Large intestine (tissue), 12 donors: ENCODE measurements at places on chromosomes 2 and 18.

DNA sequence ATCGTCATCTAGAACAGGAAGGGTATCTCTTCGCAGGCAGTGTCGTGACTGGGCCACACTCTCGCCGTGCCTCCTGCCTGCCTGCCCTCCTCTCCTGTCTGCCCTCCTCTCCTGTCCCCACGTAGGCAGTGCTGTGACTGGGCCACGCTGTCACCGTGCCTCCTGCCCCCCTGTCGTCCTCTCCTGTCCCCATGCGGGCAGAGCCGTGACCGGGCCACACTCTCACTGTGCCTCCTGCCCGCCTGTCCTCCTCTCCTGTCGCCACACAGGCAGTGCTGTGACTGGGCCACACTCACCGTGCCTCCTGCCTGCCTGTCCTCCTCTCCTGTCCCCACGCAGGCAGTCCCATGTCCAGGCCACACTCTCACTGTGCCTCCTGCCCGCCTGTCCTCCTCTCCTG lies 51.4 kb downstream of the ZNF236 start:
- H3K27me3 ChIP-seq = no peaks in the 10 kb centered on the region
- H3K4me3 ChIP-seq = no peak overlapping the region
- no peak for DNase-seq
- no peak overlapping the region for H3K27ac ChIP-seq
- H3K36me3 ChIP-seq = peaks cover 34% of the 10 kb centered on the region

DNA sequence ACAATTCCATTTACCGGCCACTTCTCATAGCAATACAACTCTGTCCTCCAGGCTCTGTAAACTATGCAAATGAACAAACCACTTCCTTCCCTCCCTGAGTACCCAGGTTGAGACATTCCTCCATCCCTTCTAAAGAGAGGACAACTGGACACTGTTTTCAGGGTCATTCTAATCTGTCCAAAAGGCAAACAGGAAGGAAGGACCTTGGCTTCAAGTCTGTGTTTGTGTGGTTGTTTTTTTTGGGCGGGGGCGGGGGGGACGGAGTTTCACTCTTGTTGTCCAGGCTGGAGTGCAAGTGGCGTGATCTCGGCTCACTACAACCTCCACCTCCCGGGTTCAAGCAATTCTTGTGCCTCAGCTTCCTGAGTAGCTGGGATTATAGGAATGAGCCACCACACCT lies 3.3 kb downstream of the TFCP2L1 start:
- H3K4me1 ChIP-seq = peaks cover 9% of the 10 kb centered on the region
- peaks cover 54% of the 10 kb centered on the region for H3K27me3 ChIP-seq
- H3K27ac ChIP-seq = no peak overlapping the region
- no peak overlapping the region for H3K4me3 ChIP-seq

DNA sequence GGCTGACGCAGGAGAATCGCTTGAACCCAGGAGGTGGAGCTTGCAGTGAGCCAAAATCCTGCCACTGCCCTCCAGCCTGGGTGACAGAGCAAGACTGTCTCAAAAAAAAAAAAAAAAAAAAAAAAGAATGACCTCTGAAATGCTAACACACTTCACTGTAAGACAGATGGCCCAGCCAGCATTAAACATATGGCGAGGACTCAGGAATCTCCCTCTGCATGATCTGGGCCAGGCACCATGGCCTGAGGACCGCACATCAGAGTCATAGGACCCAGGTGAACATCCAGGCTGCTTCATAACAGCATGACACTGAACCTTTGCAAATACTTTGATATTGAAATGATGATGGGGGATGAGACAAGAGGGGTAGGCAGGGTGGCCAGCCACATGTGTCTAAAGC lies 56.1 kb upstream of the DNMT3A start:
- H3K4me1 ChIP-seq = no peaks in the 10 kb centered on the region
- no peaks in the 10 kb centered on the region for H3K36me3 ChIP-seq
- DNase-seq = no peak
- H3K27me3 ChIP-seq = no peaks in the 10 kb centered on the region

- H3K36me3 ChIP-seq = no peaks in the 10 kb centered on the region
- H3K4me3 ChIP-seq = no peak overlapping the region
- H3K27ac ChIP-seq = peak overlapping the region; percentile 29
- H3K27me3 ChIP-seq = no peaks in the 10 kb centered on the region
- DNase-seq = peak; percentile 31
These were observed 98.2 kb upstream of the ASAP2 start for GRCh38 chr2:9108210-9108967.

DNA sequence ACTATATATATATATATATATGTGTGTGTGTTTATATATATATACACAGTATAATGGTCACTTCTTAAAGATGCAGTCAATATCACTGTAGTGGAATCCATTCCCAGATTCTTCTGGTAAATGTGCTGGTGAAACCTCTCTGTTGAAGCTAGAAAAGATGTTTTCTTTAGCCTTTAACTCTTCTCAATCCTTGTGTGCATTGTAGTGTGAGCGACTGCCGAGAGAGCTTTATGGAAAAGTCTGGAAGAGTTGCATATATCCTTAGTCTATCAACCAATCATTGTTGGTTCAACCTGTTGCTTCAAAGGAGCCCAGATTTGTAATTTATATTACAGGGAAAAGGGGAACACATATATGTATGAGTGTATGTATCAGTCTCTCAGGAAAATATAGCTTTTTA lies 27.7 kb downstream of the SLC66A3 start:
- H3K4me3 ChIP-seq = no peak overlapping the region
- peaks cover 44% of the 10 kb centered on the region for H3K36me3 ChIP-seq
- DNase-seq = no peak
- H3K4me1 ChIP-seq = no peaks in the 10 kb centered on the region

GRCh38 chr18:65206551-65207260 lies 544.1 kb upstream of the CDH7 start:
- H3K27ac ChIP-seq = no peak overlapping the region
- no peaks in the 10 kb centered on the region for H3K27me3 ChIP-seq
- DNase-seq = no peak
- H3K4me1 ChIP-seq = no peaks in the 10 kb centered on the region
- no peaks in the 10 kb centered on the region for H3K36me3 ChIP-seq

DNA sequence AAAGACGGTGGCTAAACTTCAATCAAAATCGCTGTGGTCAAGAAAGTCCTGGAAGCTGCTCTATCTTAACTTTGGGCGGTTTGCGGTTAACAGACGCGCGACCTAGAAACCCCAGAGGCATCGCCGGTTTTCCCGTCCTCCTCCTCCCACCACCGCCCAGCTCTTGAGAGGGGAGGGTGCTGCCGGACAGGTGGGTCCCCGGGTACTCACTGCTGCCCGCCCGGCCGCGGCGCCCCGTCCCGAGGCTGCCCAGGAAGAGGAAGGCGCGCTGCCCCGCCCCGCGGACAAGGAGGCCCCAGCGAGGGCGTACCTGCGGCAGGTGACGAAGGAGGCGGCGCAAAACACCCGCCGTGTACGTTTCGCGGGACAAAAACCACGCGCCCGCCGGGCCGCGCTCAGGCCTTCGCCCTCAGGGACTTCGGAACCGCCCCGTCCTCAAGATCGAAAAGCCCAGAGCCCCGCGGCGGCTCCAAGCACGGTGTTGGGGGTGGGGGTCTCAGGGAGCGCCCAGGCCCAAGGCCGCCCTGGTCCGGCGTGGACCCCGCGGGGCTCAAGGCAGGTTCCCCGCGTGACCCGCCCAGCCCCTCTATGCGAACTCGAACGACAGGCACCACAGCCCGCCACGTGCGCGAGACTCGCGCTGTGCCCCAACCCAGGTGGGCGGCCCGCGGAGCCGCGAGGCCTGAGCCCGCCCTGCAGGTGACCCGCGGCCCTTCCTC lies at the start of gene SH3YL1:
Gene SH3YL1 (minus strand): TSS at position 259 of the 719 bp plus-strand sequence. CDS start 48 bp downstream, at position 211.
- H3K27ac ChIP-seq = peak within 1 kb of the TSS; percentile 96
- peak; percentile 82 for DNase-seq
- no peaks in the 10 kb centered on the region for H3K36me3 ChIP-seq
- H3K27me3 ChIP-seq = no peaks in the 10 kb centered on the region
- peaks cover 21% of the 10 kb centered on the region for H3K4me1 ChIP-seq
- H3K4me3 ChIP-seq = peak within 1 kb of the TSS; percentile 85

DNA sequence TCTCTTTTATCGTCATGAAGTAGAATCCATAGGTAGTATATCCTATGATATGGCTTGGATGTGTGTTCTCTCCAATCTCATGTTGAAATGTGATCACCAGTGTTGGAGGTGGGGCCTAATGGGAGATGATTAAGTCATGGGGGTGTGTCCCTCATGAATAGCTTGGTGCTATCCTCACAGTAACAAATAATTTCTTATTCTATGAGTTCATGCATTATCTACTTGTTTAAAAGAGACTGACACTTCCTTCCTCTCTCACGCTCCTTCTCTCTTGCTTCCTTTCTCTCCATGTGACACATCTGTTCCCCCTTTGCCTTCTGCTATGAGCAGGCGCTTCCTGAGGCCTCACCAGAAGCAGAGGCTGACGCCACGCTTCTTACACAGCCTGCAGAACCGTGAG lies 165.6 kb downstream of the MREG start:
- no peaks in the 10 kb centered on the region for H3K36me3 ChIP-seq
- H3K27me3 ChIP-seq = no peaks in the 10 kb centered on the region
- H3K4me1 ChIP-seq = no peaks in the 10 kb centered on the region
- no peak for DNase-seq

GRCh38 chr2:137493261-137493660 lies 471.0 kb upstream of the HNMT start:
- no peaks in the 10 kb centered on the region for H3K27me3 ChIP-seq
- no peak for DNase-seq
- no peak overlapping the region for H3K4me3 ChIP-seq
- no peaks in the 10 kb centered on the region for H3K36me3 ChIP-seq

- H3K27me3 ChIP-seq = peaks cover 25% of the 10 kb centered on the region
- peaks cover 2% of the 10 kb centered on the region for H3K36me3 ChIP-seq
- no peak for DNase-seq
- H3K4me1 ChIP-seq = peaks cover 16% of the 10 kb centered on the region
- H3K4me3 ChIP-seq = peak overlapping the region; percentile 61
- H3K27ac ChIP-seq = peak overlapping the region; percentile 32
These were observed 1.9 kb downstream of the PIEZO2 start for GRCh38 chr18:11147371-11147951.

GRCh38 chr2:71923887-71924533 lies 223.7 kb downstream of the CYP26B1 start:
- peak; percentile 48 for DNase-seq
- no peaks in the 10 kb centered on the region for H3K27me3 ChIP-seq
- no peak overlapping the region for H3K4me3 ChIP-seq
- H3K36me3 ChIP-seq = no peaks in the 10 kb centered on the region
- no peak overlapping the region for H3K27ac ChIP-seq

- H3K36me3 ChIP-seq = no peaks in the 10 kb centered on the region
- peak; percentile 11 for DNase-seq
- H3K4me3 ChIP-seq = no peak overlapping the region
- no peak overlapping the region for H3K27ac ChIP-seq
- H3K4me1 ChIP-seq = no peaks in the 10 kb centered on the region
These were observed 47.3 kb downstream of the RFTN2 start for GRCh38 chr2:197628043-197628500.

DNA sequence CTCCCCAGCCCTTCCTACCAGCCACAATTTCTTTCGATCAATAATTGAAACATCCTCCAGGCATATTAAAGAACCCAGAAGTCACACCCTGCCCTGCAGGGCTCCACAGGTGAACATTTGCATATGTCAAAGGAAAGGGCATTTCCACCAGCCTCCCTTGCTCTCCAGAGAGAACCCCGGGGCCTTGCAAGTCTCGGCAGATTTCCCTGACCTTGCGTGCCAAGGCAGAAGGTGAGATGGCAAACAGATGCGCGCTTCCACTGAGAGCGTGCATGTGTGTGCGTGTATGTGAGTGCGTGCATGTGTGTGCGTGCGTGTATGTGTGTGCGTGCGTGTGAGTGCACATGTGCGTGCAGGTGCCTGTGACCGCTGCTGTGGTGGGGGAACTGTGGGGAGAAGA lies 120.3 kb downstream of the INO80D start:
- no peak overlapping the region for H3K4me3 ChIP-seq
- H3K36me3 ChIP-seq = no peaks in the 10 kb centered on the region
- no peaks in the 10 kb centered on the region for H3K4me1 ChIP-seq
- no peak for DNase-seq
- H3K27ac ChIP-seq = no peak overlapping the region

DNA sequence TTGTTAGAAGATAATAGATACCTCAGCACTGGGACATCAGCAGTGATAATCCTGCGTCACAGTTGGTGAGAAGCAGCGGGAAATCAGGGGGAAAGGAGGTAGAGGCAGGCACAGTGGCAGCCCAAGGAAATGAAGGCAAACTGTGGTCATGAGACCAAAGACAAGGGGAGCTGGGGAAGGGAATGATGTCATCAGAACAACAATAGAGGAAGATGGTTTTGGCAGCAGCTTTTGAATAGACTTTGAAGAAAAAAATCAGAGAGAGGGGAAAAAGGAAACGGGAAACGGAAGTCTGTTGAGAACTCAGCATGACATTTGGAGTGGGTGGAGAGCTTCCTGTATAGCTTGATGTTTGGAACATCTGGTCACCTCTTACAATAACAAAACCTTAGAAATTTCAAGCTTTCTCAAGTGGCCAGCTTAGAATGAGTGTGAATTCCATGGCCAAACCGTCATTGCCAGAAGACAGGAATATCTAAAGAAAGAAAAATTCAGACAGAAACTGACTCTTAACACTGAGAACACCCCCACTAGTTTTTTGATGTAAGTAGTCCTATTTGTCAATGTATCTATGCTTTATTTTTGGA lies 18.4 kb upstream of the YES1 start:
- H3K27me3 ChIP-seq = no peaks in the 10 kb centered on the region
- no peaks in the 10 kb centered on the region for H3K36me3 ChIP-seq
- H3K4me1 ChIP-seq = no peaks in the 10 kb centered on the region
- no peak for DNase-seq

GRCh38 chr2:71235930-71236587 lies 9.2 kb upstream of the PAIP2B start:
- no peak overlapping the region for H3K4me3 ChIP-seq
- H3K27me3 ChIP-seq = peaks cover 19% of the 10 kb centered on the region
- no peaks in the 10 kb centered on the region for H3K4me1 ChIP-seq
- no peak overlapping the region for H3K27ac ChIP-seq

- H3K4me1 ChIP-seq = no peaks in the 10 kb centered on the region
- H3K4me3 ChIP-seq = no peak overlapping the region
- no peak overlapping the region for H3K27ac ChIP-seq
- H3K36me3 ChIP-seq = no peaks in the 10 kb centered on the region
These were observed 169.3 kb downstream of the SETBP1 start for GRCh38 chr18:44850001-44850400.

DNA sequence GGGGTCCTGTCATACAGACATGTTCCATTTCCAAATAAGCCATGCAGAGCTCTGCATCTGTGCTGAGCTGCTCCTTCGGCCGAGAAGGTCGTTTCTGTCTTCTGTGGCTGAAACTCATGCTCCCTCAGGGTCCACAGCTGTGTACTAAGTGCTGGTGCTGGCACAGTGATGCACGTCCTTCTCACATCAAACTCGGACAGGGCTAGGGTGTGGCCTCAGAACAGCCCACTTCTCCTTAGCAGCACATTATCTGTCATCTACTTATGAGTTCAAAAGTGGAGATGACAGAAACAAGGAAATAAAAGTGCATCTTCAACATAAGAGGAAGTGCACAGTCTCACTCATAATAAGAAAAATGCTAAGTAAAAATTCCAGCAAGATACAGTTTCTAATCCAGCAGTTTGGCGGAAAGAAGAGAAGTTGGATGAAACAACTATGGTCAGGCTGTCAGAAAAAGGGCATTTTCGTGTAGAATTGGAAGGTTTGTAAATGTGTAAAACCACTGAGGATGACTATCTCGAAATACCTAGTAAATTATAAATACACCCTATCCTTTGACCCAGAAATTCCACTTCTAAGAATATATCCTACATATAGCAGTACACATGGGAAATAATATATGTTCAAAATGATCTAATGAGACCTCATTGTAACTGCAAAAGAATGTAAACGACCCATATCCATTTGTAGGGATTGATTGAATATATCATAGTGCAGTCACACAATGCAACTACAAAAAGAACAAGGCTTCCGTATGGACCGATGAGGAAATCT lies 53.7 kb upstream of the APCDD1 start:
- H3K27ac ChIP-seq = no peak overlapping the region
- no peaks in the 10 kb centered on the region for H3K36me3 ChIP-seq
- H3K4me1 ChIP-seq = no peaks in the 10 kb centered on the region
